ENCODE measurements at places on chromosomes 4 and X. TPM values are rescaled to one million over a fixed set of nuclear protein-coding genes. Genes with fewer than 3 reads are reported as not detected.

EMCN gene
- total RNA-seq: 22.3 TPM

PFKFB1 gene
- total RNA-seq: not detected

TMEM187 gene
- 5.2 TPM for total RNA-seq

IDH3G gene
- total RNA-seq: 43.8 TPM

CXCL1 gene
- total RNA-seq: 36.2 TPM

CENPE gene
- total RNA-seq: 22.1 TPM

CFAP99 gene
- not detected for total RNA-seq

KLHL13 gene
- total RNA-seq: 18.5 TPM

SLC49A3 gene
- 5.2 TPM for total RNA-seq

DOCK11 gene
- total RNA-seq: 0.76 TPM

SASH3 gene
- total RNA-seq: not detected

MAGEA11 gene
- not detected for total RNA-seq

MPP1 gene
- total RNA-seq: 21.4 TPM

TNIP2 gene
- 98.4 TPM for total RNA-seq

TMEM156 gene
- total RNA-seq: 0.61 TPM

FAM47C gene
- total RNA-seq: not detected
